ENCODE measurements at places on chromosomes 1 and 21.

DNA sequence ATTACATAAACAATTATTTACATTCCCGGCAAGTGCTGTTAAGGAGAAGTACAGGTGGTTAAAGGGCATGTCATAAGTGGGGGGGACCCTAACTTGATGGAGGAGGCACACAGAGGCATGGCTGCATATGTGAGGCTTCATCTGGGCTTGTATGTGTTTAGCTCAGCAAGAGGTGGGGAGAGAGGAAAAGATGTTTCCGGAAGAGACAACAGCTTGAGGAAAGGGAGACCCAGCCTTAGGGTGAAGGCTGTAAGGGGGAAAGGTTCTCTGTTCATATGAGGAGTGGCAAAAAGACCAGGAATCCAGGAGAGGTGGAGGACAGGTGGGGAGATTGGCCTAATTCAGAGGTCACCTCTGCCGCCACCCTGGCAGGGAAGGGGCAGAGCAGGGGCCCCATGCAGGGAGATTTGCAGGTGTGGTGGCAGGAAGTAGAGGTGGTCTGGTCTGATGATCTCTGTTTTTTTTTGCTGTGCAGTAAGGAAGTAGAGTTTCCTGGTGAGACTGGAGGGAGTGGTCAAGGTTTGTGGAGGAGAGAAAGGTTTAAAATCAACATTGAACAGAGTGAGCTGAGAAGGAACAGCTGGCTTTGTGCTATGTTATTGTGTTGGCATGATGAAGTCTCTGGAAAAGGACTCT, 9.0 kb downstream of the TRAF5 start:
- no peak for DNase-seq

GRCh38 chr1:71089536-71090270, 8.9 kb upstream of the ZRANB2 start:
- DNase-seq, result no peak

- no peak for DNase-seq
Observed at GRCh38 chr21:15870819-15871218, 141.0 kb downstream of the USP25 start.

- DNase-seq, result no peak
Observed at GRCh38 chr1:204222764-204223055, 8.9 kb upstream of the GOLT1A start.

- DNase-seq, result no peak
Observed at GRCh38 chr1:184620469-184620868, 134.2 kb downstream of the EDEM3 start.

DNA sequence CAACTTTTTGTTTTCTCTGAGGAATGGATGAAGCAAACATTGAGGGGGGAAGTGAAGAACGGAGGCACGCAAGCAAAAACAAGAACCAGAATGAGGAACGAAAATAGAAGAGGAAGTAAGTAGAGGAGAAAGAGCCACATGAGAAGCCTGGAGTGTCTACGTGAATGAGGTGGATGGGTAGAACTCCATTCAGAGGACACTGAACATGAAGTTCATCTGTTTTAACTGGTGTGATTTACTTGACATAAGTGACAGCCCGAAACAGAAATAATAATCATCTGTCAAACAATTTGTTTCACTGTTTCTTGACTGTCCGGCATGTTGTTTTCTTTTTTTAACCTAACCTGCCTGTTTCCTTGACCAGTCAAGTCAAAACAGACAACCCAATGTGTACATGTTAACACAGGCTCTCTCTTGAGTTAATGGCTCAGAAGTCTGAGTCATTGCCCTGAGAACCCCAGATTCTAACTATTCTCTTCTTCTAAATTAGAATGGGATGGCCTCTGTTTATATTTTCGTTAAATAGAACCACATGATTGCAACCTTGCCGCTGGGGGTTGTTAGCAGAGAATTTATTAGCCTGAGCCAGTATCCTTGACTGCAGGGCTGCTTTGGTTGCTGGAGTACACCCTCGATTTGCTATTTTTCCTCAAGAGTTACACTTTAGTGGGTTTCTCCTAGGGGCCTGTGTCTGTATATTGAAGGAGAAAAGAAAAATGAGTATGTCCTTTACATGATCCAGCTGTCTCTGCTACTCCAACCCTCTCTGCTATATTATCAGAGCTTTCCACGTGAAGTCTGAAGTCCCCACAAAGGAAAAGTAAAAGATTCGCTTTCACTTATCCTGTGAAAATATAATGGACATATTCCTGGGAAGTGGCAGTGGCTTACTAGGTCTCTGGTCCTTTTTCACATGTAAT, 151.7 kb downstream of the ZC3H11B start:
- no peak for DNase-seq

DNA sequence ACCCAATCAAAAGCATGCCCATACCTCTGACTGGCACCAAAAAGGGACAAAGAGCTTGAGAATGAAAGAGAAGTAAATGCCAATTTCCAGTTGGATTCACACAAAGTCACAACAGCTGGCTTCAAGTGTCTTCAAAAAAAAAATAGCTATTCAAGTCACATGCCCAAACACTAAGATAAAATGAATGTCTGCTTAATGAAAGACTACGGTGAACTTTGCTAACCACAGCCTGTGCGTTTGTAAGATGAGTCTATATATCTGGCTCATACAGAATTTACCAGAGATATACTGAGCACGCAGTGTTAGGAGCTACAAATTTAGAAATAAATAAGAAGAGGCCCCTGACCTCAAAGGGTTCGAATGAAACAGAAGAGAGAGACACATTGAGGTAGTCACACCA, 73.2 kb downstream of the DAB1 start:
- DNase-seq, result no peak

DNA sequence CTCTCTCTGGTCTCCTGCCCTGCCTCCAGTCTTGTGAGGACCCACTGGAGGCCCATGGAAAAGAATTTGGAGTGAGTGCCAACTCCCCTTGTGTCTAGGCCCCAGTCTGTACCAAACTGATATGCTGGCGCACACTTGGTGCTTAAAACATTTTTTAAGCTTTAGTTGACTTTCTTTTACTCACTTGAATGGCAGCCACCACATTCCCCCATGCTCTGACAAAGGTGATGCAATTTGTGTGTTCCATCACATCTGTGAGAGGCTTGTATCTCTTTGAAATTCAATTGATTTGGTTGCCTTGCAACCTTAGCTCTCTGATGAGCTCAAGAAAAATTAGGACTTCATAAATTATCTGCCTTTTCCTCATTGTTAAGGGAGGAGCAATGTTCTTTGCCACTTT, 30.5 kb upstream of the WDTC1 start:
- no peak for DNase-seq

- no peak for DNase-seq
Observed at GRCh38 chr1:198917226-198917625, 278.4 kb downstream of the PTPRC start.

DNA sequence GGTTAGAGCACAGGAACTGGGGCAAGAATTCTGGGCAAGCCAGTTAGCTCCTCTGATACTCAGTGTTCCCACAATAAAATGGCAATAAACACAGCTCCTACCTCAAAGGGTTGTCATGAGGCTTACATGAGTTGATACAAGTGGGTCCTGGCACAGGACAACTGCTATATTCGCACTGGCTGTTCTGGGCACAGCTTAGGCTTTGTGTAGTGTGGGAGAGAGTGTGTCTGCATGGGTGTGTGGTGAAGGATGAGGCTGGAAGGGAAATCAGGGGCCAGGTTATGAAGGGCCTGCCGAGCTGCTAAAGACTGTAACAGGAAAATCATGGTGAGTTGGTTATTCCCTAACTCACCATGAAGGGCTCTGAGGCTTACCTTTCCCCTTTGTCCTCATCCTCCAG, 18.7 kb downstream of the ETV3 start:
- DNase-seq, result no peak

DNA sequence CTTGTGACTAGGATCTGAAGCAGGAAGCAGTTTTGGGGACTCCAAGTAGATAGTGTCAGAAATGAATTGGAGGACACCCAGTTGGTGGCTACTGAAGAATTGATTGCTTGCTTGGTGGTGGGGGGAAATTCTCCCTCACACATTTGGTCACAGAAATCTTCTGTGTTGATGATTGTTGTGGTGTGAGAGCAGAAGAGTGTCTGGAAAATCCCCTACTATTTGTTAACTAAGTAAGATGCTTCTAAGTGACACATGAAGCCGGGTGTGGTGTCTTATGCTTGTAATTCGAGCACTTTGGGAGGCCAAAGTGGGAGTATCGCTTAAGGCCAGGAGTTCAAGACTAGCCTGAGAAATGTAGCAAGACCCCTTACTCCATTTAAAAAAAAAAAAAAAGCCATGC, 22.5 kb upstream of the IPP start:
- DNase-seq, result no peak

DNA sequence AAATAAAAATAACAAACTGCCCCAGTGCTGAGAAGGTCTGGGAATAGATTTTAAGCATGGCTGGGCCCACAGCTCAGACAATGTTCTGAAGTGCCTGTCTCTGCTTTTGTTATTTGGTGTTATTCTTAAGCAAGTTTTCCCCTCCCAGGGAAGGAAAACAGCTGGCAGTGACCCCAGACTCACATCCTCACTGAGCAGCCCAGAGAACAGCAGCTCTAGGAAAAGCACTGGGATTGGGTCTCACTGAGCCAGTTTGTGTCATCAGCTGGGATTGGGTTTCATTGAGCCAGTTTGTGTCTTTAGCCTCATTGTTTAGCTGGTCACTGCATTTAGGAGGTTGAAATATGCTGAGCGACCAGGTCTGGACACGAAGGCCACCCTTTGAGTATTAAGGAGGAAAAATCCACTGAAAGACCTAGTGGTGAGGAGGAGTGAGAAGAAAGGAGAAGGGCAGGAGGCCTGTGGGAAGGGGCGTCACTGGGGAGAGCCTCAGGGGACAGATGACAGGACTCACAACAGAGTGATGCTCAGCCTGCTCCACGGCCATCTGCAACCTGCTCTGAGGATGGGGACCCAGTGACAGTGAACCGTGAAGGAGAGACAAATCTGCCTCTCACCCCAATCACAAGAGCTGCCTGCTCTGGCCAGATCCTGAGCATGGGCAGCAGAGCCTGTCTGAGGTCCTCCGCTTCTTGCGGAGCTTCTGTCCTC, 103.8 kb downstream of the TOMM20 start:
- DNase-seq, result no peak

- no peak for DNase-seq
Observed at GRCh38 chr1:198359024-198359653, 181.3 kb downstream of the ATP6V1G3 start.
